ENCODE measurements at places on chromosomes 5 and 9.

DNA sequence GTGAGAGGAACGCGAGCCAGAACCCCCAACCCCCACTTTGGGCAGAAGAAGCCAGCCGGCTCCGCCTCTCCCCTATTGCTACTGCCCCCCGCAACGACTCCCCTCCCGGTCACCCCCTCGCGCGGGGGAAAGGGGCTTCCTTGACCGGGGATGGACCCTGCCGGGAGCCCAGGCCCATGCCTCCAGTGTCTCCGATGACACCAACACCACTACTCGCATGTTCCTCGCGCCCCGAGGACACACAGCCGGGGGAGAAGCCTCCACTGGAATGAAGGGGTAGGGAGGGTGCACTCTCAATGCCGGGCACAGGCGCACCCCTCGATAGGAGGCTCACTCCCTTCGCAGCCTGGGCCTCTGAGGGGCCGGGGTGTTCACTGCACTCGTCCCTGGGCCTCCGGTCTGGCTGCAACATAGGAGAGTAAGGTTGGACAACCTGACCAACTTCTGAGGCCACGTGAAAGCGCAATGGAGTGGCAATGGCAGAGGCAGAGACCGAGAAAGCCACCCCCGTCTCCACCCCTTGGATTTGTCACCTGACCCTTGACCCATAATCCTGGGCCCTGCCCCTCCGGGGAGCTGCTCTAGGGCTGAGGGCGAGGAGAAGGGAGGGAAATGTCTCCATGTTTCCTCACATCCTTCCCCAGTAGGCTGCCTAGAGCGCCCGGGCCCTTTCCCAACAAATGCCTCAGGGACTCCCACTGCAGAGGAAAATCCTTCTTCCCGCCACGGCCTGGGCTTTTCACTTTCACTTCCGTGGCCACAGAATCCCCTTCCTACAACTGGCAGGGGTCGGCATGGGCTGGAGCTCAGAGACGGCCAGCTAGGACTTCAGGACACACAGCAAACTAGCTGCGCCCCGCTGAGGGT, 1.1 kb upstream of the CNTFR start:
- no peak for DNase-seq

DNA sequence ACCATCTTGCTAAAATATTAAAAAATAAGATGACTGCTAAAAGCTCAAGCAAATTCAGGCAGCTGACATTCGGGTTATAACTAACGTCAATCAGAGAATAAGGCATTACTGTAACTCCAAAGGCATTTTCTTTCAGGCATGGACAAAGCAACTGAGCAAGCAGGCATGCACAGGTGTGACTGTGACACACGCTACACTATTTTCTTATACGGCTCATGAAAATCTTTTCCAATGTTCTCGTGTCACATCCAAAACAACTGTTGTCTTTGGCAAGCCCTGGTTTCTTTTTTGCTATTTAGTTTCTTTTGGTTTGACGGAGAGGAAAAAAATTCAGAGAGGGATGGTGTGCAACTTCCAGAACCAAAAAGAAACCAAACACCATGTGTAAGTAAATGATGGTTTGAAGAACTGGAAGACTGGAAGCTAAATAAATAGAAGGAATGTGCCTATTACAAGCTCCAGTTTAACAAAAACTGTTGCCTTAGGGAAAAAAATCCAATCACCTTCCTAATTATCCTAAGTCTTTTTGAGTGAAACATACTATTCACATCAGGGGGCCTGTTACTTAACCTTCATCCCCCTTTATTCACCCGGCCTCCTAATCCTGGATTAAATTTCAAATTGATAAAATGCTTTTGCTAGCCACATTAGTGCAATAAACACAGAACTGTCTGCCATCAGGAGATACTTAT, 277.6 kb downstream of the PSAT1 start:
- no peak for DNase-seq

- DNase-seq = peak; percentile 83
Observed at GRCh38 chr5:170293273-170293672, 4.3 kb downstream of the LCP2 start.

- no peak for DNase-seq
Observed at GRCh38 chr9:107439991-107440456, 49.5 kb downstream of the KLF4 start.

DNA sequence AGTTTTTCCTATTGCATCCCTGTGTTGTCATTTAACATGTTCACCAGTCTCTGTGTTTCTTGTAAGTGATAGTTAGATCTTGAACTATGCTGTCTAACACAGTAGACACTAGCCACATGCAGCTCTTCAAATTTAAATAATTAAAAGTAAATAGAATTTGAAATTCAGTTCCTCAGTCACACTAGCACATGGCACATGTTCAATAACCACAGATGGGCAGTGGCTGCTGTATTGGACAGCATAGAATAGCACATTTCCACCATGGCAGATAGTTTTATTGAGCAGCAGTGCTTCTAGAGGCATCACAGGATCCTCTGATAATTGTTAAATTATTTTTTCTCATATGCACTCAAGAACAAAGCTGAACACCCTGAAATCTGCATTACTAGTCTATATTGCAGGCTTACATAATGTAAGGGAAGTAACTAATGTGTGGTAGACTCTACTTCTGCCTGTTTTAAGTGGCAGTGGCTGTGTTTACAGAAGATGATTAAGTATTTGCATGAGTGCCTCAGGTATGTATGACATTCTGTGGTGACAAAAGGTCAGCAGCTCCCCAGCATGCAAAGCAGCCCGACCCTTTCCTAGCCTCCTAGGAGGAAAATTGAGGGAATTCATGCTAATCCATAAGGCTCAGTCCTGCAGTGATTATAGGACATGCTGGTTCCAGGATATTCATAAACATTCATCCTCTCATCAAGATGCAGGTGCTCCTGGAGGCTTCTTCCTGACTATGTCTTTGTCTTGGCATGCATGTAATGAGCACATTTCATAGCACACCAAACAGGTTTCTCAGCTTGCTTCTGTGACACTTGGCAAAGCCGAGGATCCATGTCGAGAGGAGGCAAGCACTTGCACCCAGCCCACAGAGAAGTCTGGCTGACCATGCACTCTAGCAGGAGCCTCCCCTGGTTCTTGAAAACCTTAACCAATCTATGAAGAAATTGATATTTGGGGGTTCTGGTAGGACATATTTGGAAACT, 45.5 kb downstream of the SH3RF2 start:
- no peak for DNase-seq

GRCh38 chr5:96751203-96752169, 56.3 kb downstream of the ERAP1 start:
- DNase-seq = peak; percentile 62

DNA sequence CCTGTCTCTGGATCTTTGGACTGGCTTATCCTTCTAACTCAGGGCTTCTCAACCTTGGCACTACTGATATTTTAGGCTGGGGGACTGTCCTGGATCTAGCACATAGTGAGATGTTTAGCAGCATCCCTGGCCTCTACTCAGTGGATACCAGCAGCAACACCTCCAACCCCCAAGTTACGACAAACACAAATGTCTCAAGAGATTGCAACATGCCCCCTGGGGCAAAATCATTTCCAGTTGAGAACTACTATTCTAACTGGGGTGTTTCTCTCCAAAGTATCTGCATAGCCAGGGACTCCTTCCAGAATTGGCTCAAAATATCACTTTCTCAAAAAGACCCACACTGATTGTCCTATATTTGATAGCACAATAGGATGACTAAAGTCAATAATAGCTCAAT, 7.2 kb upstream of the TLR4 start:
- no peak for DNase-seq

DNA sequence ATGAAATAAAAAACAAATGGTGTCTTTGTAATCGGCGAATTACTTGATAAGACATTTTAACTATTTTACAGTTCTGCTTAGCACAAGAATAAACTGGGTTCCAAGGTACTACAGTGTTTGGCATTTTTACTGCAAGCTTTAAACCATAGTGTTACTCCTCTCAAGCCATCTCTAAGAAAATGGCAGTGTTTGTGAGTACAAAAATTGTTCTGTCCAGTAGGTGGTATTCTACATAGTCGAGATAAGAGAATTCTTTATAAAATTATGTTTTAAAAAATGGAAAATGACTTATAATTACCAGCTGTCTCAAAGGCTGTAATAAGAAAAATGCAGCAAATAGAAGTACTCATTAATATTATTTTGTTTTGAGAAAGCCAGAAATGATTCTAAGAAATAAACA, 3.2 kb downstream of the SMIM15 start:
- no peak for DNase-seq

- no peak for DNase-seq
Observed at GRCh38 chr5:119275146-119275545, 80.7 kb upstream of the TNFAIP8 start.

DNA sequence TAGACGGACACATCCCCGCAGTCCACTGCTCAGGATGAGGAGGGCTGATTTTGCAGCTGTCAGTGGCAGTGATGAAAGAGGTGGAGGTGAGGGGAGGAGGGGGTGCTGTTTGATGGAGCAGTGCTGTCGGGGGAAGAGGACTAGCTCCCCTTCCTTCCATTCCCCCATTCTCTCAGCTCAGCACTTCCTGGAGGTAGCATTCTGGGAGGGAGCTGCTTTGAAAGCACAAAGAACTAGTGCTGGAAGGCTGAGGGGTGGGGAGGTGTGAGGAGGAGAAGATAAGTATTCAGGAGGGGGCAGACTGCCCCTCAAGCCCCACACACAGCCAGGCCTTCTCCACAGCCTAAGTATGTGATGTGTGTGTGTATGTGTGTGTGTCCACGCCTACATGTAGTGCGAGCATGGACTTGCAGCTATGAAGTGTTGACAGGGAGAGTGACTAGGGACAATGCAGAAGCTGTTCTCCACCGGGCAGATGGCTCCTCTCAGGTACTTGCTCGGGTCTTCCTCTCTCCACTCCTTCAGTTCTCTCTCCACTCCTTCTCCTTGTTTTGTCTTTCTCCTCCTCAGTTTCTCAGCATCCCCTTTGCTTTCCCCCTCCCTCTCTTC, 65.5 kb upstream of the HSPA9 start:
- DNase-seq = no peak

- DNase-seq = peak; percentile 11
Observed at GRCh38 chr9:93126825-93127368, 7.2 kb downstream of the NINJ1 start.

DNA sequence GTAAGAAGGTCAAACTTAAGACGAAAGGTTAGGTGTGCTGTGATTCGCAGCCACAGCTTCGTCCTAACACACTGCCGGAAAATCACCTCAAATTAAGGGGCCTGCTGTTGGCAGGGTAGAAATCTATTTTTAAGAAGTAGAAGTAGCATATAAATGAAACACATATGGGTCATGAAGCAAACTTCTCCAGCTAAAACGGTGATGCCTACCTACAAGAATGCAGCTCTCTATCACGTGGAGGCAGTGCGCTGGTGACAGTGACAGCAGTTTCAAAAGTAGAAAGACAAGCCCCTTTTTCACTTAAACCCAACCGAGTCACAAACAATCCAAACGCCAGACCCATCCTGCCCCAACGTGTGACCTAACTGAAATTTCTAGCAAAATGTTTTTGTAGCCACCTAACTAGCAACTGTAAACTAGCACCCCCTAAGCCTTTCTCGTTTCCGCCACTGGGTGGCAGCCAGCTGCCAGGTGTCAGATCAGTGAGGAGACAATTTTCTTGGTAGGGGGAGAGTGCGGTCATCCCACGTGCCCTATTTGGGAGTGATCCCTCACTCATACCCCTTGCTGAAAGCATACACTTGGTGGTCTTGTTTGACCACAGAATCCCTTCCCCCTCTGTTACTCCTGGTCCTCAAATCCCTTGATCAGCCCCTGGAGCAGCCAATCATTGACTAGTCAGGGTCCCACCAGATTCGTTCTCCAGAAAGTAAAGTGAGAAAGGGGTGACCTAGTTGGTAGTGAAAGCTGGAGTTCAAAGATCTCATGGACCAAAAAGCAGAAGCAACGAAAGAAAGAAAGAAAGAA, 71.8 kb upstream of the MAMDC2 start:
- DNase-seq = peak; percentile 68

DNA sequence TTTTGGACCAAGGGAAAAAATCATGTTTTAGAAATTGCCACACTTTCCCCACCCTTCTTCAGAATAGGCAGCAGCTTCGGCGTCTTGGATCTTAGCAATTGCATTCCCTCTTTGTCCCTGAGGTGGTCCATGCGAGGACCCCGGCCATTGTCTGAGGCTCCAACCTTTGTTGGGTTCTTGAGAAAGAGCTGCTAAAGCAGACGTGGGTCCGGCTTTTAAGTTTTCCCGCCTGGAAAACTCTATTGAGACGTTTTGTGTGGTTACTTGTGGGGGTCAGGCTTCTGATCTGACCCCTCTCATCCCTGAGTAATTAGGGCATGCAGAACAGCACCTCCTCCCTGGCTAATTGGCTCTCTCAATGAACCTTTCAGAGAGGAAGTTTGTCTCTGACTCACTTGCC, 509.6 kb upstream of the TNC start:
- DNase-seq = no peak

DNA sequence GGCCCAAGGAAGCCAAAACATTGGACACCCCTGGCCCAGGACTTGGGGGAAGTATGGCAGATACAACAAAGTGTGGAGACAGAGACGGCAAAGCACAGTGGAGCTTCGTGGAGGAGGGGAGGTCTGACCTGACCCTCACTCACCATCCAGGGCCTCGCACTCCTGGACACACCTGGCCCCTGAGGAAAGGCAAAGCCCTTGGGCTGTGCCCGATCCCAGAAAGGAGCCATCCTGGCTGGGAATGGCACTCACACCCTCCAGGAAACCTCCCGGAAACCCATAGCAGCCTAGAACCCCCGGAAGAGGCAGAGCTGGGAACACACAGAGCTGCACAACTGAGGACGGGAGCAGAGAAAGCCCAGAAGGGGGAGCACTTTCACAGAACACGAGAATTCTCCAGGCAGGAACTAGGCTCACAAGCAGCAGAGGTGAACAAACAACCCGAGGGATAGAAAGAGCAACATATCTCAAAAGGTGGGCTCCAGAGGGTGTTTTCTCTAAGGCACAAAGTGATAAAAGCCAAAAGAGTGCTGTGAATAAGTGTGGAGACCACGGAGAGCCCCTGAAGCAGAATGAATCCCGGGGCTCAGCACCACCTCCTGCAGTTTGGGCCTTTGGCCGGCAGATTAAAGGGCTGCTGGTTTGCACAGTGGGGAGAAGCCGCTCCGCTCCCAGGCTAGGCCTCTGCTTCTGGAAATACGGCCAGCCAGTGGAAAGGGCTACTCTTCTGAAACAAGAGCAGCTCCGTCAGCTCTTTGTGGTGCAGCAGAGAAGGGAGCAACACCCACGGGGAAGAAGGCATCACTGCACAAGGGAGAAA, 108.2 kb downstream of the UBE2R2 start:
- DNase-seq = peak; percentile 81

DNA sequence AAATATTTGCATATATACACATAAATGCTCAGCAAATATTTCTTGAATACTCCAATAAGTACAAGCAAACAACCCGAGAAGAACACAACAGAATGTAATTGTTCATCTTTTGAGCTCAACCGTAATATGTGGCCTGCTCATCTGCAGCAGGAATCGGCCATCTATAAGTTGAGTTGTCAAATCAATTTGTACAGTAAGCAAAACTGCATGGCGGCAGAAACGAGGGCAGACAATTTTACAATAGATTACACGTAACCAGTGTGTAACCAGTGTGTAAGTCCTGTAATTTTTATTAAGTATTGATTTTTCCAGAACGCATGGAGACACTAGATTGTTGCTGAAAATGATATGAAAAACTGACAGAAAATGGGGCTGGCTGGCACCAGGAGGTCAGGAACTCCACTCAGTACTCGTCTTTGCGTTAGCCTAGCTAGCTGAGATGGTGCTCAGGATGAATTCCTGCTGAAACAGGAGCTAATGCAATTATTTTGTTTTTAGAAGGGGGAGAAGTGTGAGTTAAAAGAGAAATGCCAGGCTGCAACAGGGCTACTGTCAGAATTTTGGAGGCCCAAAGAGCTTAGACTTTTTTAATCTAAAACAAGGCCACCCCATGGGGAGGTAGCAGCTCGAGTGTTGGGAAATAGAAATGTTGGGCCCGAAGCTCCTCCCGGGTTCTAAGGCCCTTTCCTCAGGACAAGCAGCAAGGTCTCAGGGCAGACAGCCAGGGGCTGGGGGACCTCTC, 682 bp downstream of the DHX29 start:
- DNase-seq = no peak

- no peak for DNase-seq
Observed at GRCh38 chr9:127181315-127181580, 58.8 kb upstream of the ANGPTL2 start.

Measured in Ammon's horn (tissue), 1 donor.